ENCODE measurements at places on chromosomes 6 and 20. TPM values are rescaled to one million over a fixed set of nuclear protein-coding genes. Genes with fewer than 3 reads are reported as not detected.

KCNB1 gene
- total RNA-seq, result not detected

GRCh38 chr6:68679399-68679798, 44.3 kb downstream of the ADGRB3 start:
- no peak for DNase-seq

- DNase-seq, result no peak
Measured at GRCh38 chr6:167552961-167553735, 228.3 kb downstream of the TTLL2 start.

DNA sequence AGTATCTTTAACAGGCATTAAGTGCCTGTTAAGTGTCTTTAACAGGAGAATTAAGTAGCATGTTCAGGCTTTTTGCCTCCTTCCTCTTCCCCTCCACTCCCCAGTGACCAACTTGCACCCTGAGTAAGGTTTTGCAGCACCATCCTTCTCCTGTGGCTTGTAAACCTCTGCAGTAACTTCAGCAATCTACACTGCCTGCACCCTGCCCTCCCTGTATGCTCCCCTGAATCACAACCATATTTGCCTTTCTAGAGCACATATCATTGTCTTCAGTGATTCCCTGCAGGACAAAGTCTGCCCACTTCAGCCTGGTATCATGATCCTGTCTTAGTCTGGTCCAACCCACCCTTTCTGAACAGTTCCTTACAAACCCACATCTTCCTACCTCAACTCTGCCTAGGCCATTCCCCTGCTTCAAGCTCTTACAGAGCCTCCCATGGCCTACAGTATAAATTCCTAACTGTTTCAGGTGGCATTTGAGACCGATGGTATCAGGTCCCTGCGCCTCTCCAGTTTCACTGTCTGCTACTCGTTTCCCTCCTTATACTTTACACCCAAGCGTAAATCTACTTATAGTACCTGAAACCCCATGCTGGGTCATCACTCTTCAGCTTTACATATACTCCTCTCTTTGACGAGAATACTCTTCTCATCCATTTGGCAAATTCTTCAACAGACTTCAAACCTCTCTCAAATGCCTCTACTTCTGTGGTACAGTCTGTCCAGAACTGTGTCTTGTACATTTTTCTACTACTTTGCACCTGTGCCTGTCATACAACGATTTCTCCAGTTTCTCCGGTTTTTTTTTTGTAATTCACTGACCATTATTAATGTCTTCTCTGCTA, 69.8 kb downstream of the ZHX3 start:
- DNase-seq, result no peak

- DNase-seq, result no peak
Measured at GRCh38 chr6:13368731-13369115, 40.4 kb upstream of the TBC1D7 start.

DNA sequence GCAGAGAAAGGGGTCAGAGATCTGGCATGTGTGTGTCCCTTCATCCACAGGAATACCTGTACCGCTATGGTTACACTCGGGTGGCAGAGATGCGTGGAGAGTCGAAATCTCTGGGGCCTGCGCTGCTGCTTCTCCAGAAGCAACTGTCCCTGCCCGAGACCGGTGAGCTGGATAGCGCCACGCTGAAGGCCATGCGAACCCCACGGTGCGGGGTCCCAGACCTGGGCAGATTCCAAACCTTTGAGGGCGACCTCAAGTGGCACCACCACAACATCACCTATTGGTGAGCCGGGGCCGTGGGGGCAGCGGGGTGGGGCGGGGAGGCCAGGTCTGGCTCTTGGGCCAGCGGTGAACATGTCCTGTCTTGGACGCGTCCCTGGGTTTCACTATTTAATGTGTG, 1.1 kb downstream of the MMP9 start:
- DNase-seq, result no peak

GRCh38 chr6:156729248-156729647, 47.9 kb upstream of the ARID1B start:
- no peak for DNase-seq

DNA sequence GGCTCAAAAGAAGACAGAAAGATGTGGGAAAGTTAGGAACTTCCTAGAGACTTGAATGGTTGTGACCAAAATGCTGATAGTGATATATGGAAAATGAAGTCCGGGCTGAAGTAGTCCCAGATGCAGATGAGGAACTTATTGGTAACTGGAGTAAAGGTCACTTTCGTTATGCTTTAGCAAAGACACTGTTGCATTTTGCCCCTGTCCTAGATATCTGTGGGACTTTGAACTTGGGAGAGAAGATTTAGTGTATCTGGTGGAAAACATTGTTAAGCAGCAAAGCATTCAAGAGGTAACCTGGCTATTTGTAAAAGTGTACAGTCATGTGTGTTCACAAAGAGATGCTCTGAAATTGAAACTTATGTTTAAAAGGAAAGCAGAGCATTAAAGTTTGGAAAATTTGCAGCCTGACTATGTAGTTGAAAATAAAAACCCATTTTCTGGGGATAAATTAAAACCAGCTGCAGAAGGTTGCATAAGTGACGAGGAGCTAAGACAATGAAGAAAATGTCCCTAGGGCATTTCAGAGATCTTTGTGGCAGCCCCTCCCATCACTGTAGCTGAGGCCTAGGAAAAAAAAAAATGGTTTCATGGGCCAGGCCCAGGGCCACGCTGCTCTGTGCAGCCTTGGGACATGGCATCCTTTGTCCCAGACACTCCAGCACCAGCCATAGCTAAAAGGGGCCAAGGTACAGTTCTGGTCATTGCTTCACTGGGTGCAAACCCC, 1692.2 kb downstream of the HACE1 start:
- DNase-seq, result peak; percentile 35

NOP56 gene
- total RNA-seq, result 258 TPM

DNA sequence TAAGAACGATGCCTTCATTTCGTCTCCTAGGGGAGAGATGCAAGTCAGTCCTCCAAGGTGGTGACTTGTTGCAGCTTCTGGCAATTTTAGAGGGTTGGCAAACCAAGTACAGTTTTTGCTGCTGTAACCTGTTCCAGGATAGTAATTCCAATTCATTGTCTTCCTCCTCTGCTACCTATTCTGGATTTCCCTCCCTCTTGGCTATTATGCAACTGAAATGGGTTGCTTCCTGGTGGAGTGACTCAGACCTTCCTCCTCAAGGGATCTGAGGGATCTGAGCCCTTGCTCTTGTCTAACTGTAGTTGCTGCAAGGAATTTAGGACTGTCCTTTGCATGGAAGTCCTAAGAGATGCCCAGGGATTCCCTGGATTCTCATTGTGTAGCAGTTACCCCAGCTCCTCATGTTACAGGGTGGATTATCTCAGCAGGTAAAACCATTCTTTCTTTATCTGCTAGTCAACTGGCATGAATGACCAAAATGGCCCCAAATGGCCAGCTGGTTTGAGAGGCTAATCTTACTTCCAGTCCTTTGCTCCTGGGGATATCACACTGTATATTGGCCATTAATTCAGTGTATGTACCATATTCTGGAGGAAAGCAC, 17.6 kb upstream of the ELMO2 start:
- DNase-seq, result no peak

XPO5 gene
- 42.2 TPM for total RNA-seq

CEP43 gene
- total RNA-seq, result 24.9 TPM

GRCh38 chr6:2622671-2623070, 128.1 kb downstream of the MYLK4 start:
- no peak for DNase-seq

DNA sequence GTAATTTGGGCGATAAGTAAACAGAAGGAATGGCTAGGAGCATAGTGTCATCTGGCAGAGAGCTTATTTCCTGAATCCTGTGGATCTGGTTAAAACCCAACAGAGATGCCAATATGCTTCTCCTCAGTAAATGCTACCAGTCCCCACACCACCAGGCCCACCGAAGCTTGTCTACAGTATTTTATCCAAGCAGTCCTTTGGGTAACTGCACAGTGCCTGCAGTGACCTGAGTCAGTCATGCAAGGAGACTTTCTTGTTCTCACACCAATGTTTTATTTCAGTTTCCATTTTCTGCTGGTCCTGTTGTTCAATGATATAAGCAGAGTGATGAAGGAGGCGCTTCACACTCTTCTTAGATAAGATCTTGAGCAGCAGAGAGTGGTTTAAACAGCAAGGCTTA, 326.3 kb downstream of the RIMS1 start:
- DNase-seq, result no peak

OR2H2 gene
- not detected for total RNA-seq

DNA sequence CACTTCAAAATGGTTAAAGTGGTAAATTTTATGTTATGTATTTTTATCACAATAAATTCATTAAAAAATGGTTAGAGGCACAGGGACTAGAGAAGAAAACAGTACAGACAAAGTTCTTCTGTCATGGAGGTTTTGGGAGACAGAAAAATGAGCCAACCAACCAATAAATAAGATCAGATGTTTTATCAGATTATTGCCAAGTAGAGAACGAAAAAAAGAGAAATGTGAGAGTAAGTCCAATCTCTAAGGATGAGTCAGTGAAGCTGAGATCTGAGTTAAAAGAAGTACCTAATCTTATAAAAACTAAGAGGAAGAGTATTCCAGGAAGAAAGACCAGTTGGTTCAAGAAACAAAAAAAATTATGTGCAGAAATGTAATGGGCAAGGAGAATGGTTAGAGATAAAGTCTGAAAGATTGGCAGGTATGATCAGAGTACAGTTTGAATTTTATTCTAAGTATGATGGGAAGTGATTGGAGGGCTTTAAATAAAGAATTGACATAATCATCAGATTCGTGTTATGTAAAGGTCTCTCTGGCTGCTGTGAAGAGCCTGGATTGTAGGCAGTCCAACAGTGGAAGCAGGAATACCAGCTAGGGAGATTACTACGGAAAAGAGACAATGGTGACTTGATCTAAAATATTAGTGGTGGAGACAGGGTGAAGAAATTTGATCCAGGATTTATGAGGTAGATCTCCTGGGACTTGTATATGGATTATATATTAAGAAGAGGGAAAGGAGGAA, 79.6 kb downstream of the RCAN2 start:
- DNase-seq, result no peak

DNA sequence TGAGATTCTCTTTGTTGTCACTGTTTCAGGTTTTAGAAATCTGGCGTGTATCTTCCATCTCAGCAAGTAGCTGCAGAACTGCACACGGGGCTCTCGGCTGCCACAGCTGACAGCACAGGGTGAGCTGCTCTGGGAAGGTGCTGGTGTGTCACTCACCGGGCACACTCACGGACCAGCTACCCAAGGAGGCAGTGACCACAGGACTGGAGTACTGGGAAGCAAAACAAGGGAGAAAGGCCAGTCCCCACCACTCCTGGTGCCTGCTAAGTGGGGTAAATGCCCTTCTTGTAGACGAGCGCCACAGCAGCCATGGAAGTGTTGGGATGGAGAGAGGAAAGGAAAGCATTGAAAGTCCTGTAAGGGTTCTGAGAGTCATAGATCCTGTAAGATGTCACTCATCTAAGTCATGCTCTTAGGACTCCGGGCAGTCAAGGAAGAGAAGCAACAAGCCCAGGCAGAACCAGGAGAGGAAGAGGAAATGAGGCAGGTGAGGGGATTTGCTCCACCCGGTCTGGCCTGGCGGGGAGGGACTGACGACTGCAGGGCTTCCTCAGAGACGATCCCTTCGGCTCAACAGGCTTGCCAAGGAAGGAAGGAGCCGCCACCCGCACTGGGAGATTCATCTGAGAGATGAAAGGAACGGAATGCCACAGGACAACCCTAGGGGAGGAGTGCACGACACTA, 48.1 kb downstream of the PRDM1 start:
- DNase-seq, result no peak

- no peak for DNase-seq
Measured at GRCh38 chr20:57325632-57326356, 3.8 kb upstream of the SPO11 start.

DNA sequence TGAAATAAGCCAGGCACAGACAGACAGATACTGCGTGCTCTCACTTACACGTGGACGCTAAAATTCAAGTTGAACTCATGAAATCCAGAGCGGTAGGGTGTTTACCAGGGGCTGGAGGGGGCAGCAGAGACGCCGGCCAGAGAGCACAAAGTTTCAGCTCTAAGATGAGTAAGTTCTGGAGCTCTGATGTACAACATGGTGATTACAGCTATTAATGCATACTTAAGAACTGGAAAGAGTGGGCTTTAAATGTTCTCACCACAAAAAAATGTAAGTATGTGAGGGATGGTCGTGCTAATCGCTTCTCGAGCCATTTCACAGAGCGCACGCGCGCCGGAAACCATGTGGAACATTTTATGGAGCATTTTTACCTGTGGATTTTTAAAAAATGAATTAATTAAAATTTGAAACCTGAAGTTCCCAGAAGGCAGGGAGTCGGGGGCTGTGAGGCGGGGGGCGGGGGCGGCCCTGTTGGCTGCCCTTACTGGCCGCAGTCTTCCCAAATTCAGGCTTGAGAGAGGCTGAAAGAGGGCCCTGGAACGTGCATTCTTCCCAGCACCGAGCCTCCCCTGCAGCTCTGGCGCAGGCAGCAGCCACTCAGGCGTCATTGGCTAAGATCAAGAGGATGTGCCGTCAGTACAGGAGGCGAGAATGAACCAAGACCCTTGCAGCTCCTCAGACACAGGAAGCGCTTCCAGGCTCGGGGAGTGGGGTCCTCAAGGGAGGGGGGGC, 8.5 kb upstream of the SLCO4A1 start:
- no peak for DNase-seq

RIMS1 gene
- not detected for total RNA-seq

DNA sequence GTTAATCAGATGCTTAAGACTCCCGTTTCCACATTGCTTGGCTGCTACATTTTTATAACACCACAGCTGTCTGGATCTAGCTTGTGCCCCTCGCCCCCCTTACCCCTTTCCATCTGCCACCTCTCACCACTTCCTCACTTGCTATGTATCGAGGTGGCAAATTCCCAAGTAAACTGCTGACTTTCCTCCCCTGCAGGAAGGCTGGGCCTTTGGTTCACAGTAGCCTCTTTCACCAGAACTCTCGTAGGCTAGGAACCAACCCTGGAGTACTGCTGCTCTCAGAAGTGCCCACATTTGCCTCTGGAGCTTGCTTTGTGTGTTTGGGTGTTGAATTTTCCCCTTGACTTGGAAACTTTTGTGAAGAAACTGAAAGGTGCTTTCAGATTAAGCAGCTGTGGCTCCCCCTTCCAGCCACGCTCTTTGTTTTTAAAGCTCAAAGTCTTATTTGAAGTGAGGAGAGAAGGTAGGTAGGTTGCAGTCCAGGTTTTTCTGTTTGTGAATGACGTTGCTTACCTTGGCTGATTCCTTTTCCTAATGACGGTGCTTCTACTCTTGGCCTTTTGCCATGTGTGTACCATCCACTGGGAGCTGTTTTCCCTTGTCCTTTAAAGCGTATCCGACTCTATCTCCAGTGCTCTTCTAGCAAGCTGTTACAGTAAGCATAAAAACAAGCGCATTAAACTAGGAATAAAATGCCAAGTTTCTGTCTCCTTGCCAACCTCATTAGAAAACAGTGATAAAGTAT, 90.4 kb downstream of the CARMIL1 start:
- DNase-seq, result no peak

CNR1 gene
- not detected for total RNA-seq

GRCh38 chr20:43961541-43962471, 47.2 kb downstream of the TOX2 start:
- DNase-seq, result no peak

CGA gene
- not detected for total RNA-seq

GRCh38 chr6:15305496-15305895, 59.6 kb downstream of the JARID2 start:
- DNase-seq, result no peak

PDE10A gene
- total RNA-seq, result not detected

GRCh38 chr6:111846492-111847409, 26.5 kb downstream of the FYN start:
- DNase-seq, result peak; percentile 76

SNTA1 gene
- 5.7 TPM for total RNA-seq

- no peak for DNase-seq
Measured at GRCh38 chr20:43925801-43926200, 11.1 kb downstream of the TOX2 start.

GRCh38 chr6:54194067-54194466, 82.8 kb downstream of the MLIP start:
- no peak for DNase-seq
